T-helper 9 cell (primary cell): ENCODE measurements at places on chromosomes 3 and 15.

DNA sequence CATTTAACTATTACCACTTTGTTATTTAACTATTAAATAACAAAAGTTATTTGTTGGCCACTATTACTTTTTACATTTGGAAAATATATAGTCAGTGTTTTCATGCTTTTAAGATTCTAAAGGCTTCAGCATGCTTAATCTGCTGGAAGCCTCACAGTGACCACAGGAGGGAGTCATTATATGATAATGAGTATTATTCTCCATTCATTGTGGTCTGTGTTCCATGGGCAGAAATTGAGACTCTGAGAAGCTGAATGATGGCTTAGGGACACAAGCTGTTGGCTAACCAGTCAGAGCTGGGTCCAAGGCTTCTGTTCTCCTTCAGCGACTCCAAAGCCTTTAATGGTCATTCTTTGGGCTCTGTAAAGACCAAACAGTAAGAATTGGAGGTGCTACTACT, 64.7 kb downstream of the BFSP2 start:
- no peak for DNase-seq

DNA sequence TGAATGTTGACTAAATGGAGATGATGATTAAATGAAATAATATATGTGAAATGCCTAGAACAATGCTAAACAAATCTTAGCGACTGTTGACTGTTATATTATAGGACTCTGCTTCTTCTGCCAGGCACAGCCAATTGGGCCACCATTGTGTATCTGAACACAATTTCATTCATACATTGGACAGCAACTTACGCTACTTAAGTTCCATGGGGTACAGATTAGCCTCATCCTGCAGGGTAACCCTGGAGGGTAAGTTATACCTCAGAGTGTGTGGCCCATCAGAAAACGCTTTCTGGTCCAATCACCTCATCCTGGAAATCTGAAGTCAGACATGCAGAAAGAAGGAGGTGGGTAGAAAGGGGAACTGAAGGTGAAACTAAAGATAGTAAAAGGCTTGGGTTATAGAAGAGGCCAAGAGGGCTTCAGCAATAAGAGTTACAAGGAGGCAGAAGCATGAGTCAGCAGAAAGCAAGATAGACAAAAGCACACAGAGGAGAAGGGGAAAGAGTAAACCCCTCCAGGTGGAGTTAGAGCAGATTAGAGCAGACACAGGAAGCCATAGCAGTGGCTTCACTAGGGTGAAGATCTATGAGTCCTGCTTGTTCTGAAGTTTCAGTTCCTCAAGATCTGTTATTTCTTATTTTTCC, 119.3 kb upstream of the SLC24A5 start:
- DNase-seq: no peak

GRCh38 chr15:89492111-89492641, 4.2 kb downstream of the RHCG start:
- no peak for DNase-seq

- DNase-seq: no peak
Measured at GRCh38 chr15:36884936-36885635, 215.3 kb downstream of the MEIS2 start.

- DNase-seq: no peak
Measured at GRCh38 chr3:120555657-120556509, 40.3 kb upstream of the NDUFB4 start.

- no peak for DNase-seq
Measured at GRCh38 chr15:67185621-67186225, 68.7 kb downstream of the AAGAB start.

DNA sequence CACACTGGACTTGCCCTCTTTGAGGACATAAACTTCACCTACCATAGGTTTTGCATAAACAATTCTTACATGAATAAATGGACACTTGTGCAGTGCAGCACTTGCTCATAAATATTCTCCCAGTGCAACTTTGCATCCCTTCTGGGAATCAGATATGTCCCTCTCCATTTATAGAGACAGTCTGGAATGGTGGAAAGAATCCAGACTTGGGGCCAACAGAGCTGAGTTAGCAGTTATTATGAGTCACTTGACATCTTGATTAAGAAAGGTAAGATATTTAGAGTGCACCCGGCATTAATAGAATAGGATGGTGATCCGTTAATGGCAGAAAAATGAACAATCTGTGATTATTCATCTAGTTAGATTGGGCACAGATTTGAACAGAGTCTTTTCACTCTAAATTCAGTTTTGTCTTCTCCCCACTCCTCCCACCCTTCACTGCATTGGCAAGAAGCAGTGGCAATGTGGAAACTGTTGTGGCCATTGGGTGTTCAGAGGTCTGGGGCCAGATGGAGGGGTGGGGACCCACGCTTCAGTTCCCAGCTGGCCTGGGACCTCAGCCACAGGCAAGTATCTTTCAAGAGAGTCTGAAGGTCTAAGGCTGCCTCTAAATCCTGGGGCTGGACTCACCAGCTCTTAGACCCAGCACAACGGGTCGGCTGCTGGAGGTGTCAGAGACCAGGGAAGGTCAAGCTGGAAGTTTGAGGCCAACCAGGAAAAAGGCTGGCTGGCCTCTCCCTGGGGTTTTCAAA, 58.9 kb upstream of the KY start:
- no peak for DNase-seq

DNA sequence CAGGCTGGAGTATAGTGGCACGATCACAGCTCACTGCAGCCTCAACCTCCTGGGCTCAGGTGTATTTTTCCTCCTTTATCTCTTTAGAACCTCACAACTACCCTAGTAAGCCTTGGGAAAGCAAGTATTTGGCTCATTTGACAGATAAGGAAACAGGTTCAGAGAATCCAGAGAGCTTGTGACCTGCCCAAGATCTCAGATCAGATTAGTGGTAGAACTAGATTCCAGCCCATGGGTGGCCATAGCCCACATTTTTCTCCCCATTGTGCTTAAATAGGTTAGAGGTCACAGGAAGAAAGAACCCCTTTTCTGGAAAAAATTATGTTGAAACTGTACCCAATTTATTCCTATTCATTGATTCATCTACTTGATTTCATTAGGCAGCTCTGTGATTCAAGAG, 64.3 kb downstream of the TSC22D2 start:
- no peak for DNase-seq

- DNase-seq: no peak
Measured at GRCh38 chr3:171847595-171848259, 4.6 kb downstream of the TMEM212 start.

DNA sequence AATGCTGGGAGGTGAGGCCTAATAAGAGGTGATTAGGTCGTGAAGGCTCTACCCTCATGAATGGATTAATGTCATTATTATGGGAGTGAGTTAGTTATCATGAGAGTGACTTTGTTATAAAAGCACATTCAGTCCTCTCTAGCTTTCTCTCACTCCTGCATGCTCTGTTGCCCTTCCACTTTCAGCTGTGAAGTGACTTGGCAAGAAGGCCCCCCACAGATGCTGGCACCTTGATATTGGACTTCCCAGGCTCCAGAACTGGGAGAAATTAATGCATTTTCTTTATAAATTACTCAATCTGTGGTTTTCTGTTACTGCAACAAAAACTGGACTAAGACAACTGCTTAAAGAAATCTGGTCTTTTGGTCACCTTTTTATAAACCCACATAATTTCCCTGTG, 144.3 kb downstream of the FBN1 start:
- no peak for DNase-seq

- DNase-seq: no peak
Measured at GRCh38 chr15:67167091-67167490, 87.4 kb downstream of the AAGAB start.

- DNase-seq: no peak
Measured at GRCh38 chr15:55164284-55164683, 32.5 kb downstream of the RSL24D1 start.

GRCh38 chr15:100914876-100915275, 4.3 kb upstream of the LRRK1 start:
- DNase-seq: no peak

- no peak for DNase-seq
Measured at GRCh38 chr3:178847190-178847589, 224.4 kb downstream of the ZMAT3 start.

DNA sequence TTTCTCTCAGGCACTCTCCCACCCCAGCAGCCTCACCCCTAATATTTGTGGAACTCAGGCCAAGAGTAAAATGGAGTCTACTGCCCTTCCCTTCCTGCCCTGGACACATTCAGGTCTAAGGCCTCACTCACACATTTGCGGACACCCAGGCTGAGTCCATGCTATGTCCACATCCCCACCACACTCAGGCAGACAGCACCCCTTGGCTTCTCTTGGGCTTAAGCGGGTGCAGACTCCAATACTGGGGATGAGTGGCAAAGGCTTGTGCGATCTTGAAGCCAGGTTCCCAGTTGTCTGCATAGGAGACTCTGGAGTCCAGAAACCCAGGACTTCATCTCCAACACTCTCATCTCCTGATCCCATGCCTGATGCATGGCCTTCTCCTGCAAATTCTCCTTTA, 17.5 kb upstream of the CFAP100 start:
- no peak for DNase-seq

- no peak for DNase-seq
Measured at GRCh38 chr3:32226875-32227500, 11.5 kb upstream of the CMTM8 start.

DNA sequence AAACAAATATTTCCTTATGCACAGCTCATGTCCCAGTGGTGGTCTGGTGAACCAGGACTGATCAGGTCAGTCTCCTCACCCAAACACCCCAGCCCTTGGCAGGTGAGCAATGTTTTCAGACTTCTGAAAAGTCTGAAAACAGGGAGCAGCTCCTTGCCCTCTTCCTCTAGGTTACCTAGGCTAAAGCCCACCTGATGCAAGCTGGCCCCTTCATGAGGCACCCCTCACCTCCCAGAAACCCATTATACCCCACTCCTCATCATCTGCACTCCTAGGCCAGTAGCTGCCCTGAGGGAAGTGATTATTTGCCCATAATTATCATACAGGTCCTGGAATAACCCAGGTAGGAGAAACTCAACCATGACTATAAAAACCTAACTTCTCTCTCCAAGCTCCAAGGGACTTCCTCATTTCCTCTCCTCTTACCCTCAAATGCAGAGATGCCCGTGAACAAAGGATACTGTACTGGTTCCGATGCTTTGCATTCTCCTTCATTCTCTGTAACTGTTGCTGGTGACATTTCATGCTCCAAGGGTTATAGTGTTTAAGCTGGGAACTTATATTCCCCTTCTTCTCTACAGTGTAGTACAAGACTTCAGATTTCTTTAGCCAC, 5.2 kb upstream of the NCKIPSD start:
- DNase-seq: no peak

DNA sequence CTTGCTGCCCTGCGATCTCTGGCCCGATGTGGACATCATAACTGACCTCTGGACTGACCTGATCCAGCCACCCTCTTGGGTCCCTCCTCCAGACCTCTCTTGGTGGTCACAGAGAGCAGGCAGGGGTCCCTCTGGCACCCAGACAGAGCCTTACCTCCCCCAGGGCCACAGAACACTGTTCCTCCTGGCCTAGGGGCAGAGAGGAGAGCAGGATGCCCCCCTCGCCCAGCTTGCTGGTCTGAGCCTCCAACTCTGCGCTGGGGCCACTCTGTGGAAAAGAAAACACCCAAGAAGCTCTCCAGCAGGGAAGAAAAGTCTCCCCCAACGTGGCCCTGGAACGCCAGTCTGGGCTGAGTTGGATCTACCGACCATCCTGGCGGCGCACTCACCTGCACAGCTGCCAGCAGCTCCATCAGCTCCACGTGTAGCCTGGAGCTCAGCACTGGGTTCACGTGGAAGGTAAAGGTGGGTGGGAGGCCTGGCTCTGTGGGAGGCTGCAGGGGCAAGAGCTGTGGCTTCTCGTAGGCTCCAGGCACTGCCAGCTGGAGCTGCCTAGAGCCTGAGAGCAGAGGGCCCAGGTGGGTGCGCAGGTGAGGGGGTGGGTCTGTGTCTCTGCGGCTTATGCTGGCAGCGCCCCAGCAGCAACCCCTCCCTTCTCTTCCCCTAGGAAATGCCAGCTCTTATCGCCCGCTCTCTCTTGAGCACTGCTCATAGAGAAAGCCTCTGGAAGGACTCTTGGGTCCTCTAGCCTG, 6.0 kb downstream of the PLA2G4F start:
- no peak for DNase-seq

- no peak for DNase-seq
Measured at GRCh38 chr3:139718415-139718814, 40.6 kb upstream of the NMNAT3 start.

DNA sequence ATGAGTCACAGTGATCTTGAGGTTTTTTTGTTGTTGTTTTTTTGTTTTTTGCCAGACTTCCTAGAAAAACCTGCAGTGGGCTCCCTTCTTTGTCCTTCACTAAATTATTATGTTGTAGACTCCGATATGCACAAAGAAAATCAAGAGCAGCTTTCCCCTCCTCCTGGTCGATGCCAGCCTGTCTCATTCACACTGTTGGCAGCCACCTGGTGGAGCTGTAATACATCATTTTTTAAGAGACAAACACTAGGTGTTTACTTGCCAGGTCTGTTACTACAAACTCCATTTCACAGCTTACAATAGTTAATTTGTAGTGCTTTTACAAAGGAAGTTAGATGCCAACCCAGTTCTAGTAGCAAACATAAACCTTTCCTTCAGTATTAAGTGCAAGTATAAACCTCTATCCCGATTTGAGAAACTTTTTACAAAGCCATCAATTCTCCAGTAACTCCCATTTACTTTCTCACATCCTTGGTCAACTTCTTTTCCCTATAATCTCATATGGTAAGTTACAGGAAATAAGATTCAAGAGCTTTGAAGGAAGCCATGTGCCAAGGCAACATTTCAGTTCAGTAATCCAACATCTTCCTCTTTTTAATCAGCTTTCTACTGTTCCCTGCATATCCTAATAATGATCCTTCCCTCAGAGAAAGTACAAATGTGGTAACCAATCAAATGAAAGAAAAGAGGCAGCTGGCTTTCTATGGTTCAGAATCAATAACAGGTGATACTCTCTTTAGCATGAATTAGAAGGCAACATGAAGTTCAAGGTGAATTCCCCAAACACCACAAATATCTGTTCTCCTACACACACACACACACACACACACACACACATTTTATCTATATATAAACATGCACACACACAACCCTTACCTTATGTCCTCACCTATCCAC, 14.0 kb downstream of the AAGAB start:
- DNase-seq: no peak

GRCh38 chr3:59246719-59247401, 197.0 kb upstream of the CFAP20DC start:
- DNase-seq: no peak

DNA sequence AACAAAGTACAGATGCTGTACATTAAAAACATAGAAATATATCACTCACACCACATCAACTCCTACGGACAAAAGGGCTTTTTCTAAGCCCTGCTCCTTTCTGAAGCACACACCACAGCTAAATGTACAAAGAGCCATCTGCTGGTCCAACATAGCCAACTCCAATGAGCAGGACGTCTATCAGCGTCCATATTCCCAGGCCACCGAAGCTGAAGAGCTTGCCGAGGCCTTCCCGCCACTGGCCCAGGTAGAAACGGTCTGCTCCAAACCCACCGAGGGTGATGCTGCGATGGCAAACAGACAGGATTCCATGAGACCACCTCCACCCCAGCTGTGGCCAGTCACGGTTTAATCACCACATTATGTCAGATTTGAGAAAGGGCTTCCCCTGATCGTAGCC, 9.8 kb downstream of the TM2D3 start:
- no peak for DNase-seq
